ENCODE measurements at places on chromosomes 5 and 9. TPM values are rescaled to one million over a fixed set of nuclear protein-coding genes. Genes with fewer than 3 reads are reported as not detected.

Gene CENPK
- total RNA-seq = 7.0 TPM

Gene C8G
- total RNA-seq = 1.1 TPM

Gene RNF14
- total RNA-seq = 103 TPM

Gene MAST4
- 6.3 TPM for total RNA-seq

Gene TPPP
- under 0.01 TPM for total RNA-seq

Gene NR2F1
- 25.5 TPM for total RNA-seq

Gene CBY3
- not detected for total RNA-seq

Gene UAP1L1
- total RNA-seq = 32.5 TPM

Gene ZSWIM6
- total RNA-seq = 12.5 TPM

Gene SLC36A2
- total RNA-seq = not detected

Gene SPINK1
- total RNA-seq = not detected

Gene ALDH1A1
- not detected for total RNA-seq
